ENCODE measurements at places on chromosomes 4 and X.

DNA sequence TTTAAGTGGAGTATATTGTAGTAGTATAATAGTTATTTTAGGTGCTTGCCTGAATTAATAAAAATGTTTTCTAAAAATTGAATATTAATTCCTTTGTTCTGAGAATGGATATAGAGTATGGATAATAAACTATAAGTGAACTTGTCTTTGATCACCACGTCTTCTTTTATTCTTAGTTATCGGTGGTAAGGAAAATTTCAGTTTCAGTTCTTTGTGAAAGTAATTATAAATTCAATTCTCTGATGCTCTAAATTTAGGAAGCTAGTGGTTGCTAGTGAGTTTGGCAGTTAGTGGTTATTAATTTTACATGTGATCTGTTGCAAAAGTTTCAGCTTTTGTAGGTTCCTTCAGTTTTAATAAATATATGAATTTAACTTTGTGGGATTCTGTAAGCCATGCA lies 30.8 kb downstream of the MRPL1 start:
- H3K36me3 ChIP-seq: peaks cover 63% of the 10 kb centered on the region
- H3K4me1 ChIP-seq: peaks cover 5% of the 10 kb centered on the region
- H3K4me3 ChIP-seq: no peak overlapping the region
- no peaks in the 10 kb centered on the region for H3K27me3 ChIP-seq

GRCh38 chrX:110746014-110746413 lies 49.6 kb downstream of the CHRDL1 start:
- no peaks in the 10 kb centered on the region for H3K27me3 ChIP-seq
- H3K27ac ChIP-seq: no peak overlapping the region
- no peaks in the 10 kb centered on the region for H3K36me3 ChIP-seq
- DNase-seq: no peak

- DNase-seq: no peak
- no peaks in the 10 kb centered on the region for H3K27me3 ChIP-seq
- H3K4me3 ChIP-seq: no peak overlapping the region
- H3K27ac ChIP-seq: no peak overlapping the region
- H3K36me3 ChIP-seq: no peaks in the 10 kb centered on the region
Observed at GRCh38 chr4:25098964-25099891, 61.0 kb downstream of the SEPSECS start.

GRCh38 chr4:147731580-147732517 lies at the start of gene ARHGAP10:
Gene ARHGAP10, plus strand, starts transcription at chr4:147732088. Its CDS starts 214 bp downstream, at chr4:147732302.
- peaks cover 34% of the 10 kb centered on the region for H3K4me1 ChIP-seq
- peak; percentile 88 for DNase-seq
- H3K4me3 ChIP-seq: peak within 1 kb of the TSS; percentile 94

DNA sequence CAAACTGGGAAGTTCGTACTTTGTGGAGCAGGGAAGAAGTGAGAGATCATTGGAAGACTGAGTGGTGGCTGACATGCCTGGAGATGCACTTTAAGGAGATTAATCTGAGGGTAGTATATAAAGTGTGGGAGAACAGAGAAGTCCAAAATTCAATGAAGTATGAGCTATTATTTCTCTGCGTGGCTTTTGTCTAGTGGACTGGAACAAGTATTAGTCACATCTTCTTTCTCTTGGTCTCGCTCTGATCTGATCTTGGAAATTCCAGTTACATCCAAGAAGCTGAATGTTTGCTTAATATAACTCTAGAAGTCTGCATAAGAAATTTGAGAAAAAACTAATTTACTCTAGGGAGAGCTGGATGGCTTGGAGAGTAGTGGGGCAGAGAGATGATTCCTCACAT lies 64.8 kb upstream of the NR0B1 start:
- no peaks in the 10 kb centered on the region for H3K36me3 ChIP-seq
- H3K4me3 ChIP-seq: no peak overlapping the region
- no peaks in the 10 kb centered on the region for H3K4me1 ChIP-seq
- no peaks in the 10 kb centered on the region for H3K27me3 ChIP-seq
- no peak overlapping the region for H3K27ac ChIP-seq

- H3K4me3 ChIP-seq: no peak overlapping the region
- H3K4me1 ChIP-seq: no peaks in the 10 kb centered on the region
- H3K27me3 ChIP-seq: peaks cover 3% of the 10 kb centered on the region
- H3K36me3 ChIP-seq: no peaks in the 10 kb centered on the region
Observed at GRCh38 chr4:14920759-14921320, 81.4 kb upstream of the CPEB2 start.

DNA sequence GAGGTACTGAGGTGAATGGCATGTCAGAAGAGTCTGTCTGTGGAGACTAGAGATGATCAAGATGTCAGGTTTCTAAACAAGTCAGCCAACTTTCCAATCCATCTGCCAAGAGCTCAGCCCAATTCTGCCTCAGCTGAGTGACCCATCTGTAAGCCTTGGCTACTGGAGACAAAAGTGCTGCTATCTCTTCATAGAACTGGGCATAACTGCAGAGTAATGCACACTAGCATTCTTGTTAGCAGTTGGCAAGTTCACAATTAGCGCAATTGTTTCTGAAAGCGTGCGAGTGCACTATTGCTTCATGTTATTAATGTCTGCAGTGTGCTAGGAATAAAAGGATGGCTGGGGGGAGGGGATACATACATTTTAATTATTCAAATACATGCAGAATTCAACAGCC lies 32.9 kb upstream of the SH3D19 start:
- H3K4me1 ChIP-seq: peaks cover 2% of the 10 kb centered on the region
- H3K27me3 ChIP-seq: peaks cover 15% of the 10 kb centered on the region
- H3K27ac ChIP-seq: no peak overlapping the region
- H3K36me3 ChIP-seq: no peaks in the 10 kb centered on the region
- H3K4me3 ChIP-seq: no peak overlapping the region
- no peak for DNase-seq

GRCh38 chr4:85587952-85588351 lies 113.0 kb downstream of the ARHGAP24 start:
- no peak for DNase-seq
- H3K4me3 ChIP-seq: no peak overlapping the region
- no peaks in the 10 kb centered on the region for H3K36me3 ChIP-seq
- no peaks in the 10 kb centered on the region for H3K4me1 ChIP-seq

DNA sequence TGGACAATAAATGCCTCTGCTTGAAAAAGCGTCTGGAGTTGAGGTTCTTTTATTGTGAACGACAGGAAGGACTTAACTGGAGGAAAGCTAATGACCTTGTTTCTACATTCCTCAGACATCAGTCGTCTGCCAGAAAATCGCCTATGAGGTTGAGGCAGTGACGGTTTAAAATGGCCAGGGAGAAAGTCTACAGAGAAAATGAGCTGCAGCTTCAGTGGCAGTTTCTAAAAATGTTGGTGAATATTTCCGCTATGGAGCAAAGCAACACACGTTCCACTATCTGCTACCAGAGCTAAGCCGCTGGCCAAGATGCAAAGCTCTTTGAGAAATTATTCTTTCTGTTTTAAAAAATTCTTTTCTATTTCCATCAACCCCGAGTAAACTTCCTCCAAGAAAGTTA lies 116.9 kb upstream of the GALNT7 start:
- H3K27me3 ChIP-seq: peaks cover 11% of the 10 kb centered on the region
- no peak overlapping the region for H3K4me3 ChIP-seq
- no peak overlapping the region for H3K27ac ChIP-seq
- no peaks in the 10 kb centered on the region for H3K36me3 ChIP-seq
- no peak for DNase-seq
- no peaks in the 10 kb centered on the region for H3K4me1 ChIP-seq
